ENCODE measurements at places on chromosomes 1 and 21.

GRCh38 chr1:150554086-150554452 lies 4.9 kb downstream of the ADAMTSL4 start:
- DNase-seq, result no peak

- DNase-seq, result no peak
These were observed 22.7 kb downstream of the PKNOX1 start for GRCh38 chr21:42997053-42997452.

GRCh38 chr1:206062464-206062863 lies 9.5 kb downstream of the RHEX start:
- DNase-seq, result no peak

- DNase-seq, result no peak
These were observed 86.0 kb downstream of the EPHB2 start for GRCh38 chr1:22796642-22797041.

DNA sequence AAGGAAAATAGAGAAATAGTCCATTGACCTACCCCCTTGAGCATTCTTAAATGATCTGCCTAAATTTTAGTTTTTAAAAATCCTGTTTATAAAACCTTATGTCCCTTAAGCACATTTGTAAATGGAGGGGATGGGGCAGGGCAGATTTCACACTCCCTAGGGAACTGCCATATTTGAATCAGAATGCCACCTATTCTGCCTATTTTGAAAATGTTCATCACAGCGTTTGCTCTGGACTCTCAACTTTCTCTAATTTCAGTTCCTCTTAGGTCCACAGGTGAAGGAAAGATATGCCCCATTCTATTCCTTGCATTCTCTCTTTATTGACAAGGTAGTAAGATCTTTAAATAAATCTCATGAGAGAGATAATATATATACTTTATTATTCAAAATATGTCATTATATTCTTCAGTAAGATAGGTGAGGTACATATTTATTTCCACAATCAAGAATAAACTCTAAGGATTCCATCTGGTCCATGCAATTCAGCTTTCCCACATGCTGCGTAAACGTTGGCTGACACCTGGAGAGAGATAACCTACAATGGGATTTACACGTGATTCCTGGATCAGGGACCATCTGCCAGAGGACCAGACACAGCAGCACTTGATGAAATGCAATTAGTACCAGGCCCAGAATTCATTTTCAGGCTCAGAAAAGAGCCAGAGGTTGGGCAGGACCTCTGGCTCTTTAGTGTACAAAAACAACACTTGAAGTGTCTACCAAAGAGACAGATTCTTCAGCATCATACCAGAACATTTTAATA lies 1.2 kb upstream of the LPGAT1 start:
- DNase-seq, result no peak

- DNase-seq, result no peak
These were observed 25.0 kb downstream of the PTGFRN start for GRCh38 chr1:116934586-116935207.

Measured in 8988T (cell line).